Caki2 (cell line): ENCODE measurements at places on chromosomes 16 and 17.

- no peak for DNase-seq
Observed at GRCh38 chr17:55411463-55411855, 10.2 kb downstream of the MMD start.

DNA sequence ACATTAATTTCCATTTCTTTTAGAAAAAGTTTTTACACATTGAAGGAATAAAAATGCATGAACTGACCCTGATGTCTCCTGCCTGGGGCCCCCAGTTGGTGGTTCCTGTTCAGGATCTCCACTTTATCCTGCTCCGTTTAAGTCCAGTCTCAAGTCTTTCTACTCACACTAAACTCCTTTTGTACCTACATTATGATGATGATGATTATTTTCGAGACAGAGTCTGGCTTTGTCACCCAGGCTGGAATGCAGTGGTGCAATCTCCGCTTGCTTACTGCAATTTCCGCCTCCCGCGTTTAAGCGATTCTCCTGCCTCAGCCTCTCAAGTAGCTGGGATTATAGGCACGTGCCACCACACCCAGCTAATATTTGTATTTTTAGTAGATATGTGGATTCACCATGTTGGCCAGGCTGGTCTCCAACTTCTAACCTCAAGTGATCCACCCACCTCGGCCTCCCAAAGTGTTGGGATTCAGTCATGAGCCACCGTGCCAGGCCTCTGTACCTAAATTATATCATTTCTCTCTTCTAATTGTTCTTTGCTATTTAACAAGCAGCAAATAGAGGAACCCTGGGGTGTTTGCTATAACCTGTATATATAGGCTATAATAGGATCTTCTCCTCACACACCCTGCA lies 2.2 kb upstream of the FOXK2 start:
- DNase-seq: no peak

- no peak for DNase-seq
Observed at GRCh38 chr16:75379911-75380847, 53.1 kb downstream of the CFDP1 start.

DNA sequence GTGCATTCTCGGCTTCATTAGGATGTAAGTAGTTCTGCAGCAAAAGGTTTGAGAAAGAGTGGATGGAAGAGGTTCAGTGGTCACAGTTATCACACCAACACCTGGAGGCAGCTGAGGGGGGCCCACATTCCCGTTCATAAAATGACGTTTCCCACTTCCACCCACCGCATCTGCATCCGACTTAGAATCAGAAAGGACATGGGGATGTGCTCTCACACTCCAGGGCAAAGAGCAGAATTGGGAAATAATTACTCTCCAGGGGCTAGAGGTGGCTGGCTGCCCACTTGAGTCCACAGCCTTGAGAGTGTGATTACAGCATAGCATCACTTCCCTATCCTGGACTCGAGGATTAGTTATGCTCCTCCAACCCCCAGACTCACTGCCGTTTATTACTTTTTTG lies 122.0 kb downstream of the CPPED1 start:
- no peak for DNase-seq

GRCh38 chr16:71762186-71762585 lies 37.7 kb upstream of the PHLPP2 start:
- no peak for DNase-seq

DNA sequence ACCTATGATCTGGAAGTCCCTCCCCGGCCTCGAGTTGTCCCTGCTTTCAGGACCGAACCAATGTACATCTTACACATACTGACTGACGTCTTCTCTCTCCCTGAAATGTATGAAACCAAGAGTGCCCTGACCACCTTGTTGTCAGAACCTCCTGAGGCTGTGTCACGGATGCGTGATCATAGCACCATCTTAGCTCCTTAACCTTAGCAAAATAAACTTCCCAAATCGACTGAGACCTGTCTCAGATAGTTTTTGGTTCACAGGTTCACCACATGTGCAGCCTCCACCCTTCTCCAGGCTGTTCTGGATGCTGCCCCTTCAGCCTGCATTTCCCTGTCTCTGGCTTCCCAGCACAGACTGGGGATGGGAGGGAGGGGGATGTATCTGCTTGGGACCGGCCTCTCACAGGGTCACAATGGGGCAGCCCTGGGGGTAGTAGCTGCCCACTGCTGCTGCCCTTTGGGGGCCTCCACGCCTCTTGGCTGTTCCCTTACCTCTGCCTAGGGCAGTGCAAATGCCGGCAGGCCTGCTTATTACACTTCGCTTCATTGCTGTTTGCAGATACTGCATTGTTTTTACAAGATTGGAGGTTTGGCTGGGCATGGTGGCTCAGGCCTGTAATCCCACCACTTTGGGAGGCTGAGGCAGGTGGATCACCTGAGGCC lies 69.8 kb downstream of the NT5M start:
- no peak for DNase-seq

GRCh38 chr16:85550422-85550864 lies 62.7 kb upstream of the GSE1 start:
- DNase-seq: no peak

- no peak for DNase-seq
Observed at GRCh38 chr17:5135726-5136579, 20.1 kb downstream of the USP6 start.

GRCh38 chr16:535446-536405 lies 8.2 kb downstream of the CAPN15 start:
- peak; percentile 93 for DNase-seq

DNA sequence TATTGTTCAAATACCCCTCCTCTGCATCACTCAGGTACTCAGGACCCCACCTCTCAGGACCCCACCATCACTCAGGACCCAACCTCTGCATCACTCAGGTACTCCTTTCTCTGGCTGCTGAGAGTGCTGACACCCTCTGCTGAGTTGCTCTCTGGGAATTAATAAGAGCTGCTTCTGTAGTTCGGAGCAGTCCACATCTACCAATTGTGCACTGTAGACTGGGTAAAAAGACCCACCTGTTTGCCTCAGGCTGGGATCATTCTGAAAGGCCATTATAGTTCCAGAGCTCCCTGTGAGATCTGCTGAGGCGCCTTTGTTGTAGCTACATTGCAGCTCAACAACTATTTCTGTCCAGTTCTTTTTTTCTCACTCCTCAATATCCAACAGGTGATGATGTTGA lies 276.3 kb upstream of the MYOCD start:
- DNase-seq: no peak

- no peak for DNase-seq
Observed at GRCh38 chr16:10136916-10137315, 45.3 kb downstream of the GRIN2A start.

GRCh38 chr17:41865596-41865893 lies 322 bp upstream of the KLHL11 start:
- DNase-seq: no peak

DNA sequence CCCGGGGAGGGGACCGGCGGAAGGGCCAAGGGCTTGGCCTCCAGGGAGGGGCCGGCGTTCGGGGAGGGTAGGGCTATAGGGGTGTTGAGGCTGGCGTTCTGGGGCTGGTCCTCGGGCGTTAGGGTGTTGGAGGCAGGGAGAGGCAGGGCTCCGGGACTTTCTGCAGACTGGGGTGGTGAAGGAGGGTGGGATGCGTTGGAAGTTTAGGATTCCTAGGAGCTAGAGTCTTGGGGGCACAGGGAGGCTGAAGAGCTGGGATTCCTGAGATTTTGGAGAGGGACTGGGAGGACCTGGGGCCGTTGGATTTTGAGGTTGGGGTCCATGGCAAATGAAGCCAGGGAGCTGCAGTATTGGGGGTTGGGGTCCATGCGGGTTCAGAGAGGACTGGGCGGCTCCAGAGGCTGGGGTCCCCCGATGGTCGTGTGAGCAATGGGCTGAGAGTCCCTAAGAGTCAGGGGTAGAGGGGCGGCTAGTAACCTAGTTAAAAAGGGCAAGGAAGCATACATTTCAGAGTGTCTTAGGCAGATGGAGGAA lies 740 bp downstream of the NFATC2IP start:
- DNase-seq: no peak
